ENCODE measurements at places on chromosomes 5 and 9.

DNA sequence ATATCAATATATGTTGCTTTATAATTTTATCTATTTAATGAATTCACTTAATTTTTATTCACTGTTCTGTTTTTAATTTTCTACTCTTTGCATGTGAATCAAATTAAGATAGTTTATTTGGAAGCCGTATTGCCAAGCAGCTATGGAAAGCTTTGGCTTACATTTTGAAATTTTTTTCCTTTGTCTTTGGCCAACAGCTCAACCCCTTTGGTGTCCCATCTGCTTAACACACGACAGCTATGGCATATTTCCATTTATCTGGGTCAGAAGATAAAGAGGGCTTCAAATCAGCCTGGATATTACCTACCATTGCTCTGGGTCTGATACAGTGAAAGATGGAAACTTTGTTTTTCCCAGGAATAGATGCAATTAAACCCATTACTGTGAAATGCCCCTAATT, 201.0 kb downstream of the WDR70 start:
- no peak for DNase-seq

- no peak for DNase-seq
These were observed 113.8 kb downstream of the GADD45G start for GRCh38 chr9:89718651-89719050.

GRCh38 chr5:133398646-133399101, 213.7 kb downstream of the FSTL4 start:
- no peak for DNase-seq

DNA sequence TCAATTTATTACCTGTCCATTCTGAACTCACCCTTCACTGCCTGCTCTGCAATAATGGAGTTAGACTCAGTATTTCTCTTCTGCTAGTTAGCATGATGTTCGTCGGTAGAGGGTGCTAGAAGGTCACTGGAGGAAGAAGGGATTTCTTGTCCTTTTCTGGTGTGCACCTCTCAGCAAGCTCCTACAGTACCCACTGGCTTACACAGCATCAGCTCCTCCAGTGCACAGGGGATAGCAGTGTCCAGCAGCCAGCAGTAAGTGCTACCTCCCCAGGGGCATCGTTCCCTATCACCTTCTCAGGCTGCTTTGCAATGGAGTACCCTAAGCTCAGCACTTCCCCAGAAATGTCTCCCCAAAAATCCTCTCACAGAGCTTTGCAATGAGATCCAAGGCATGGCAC, 45.9 kb upstream of the APC start:
- peak; percentile 9 for DNase-seq

Data from CD4-positive, alpha-beta T cell treated with Interleukin-15 for 4 hours (primary cell).